ENCODE measurements at places on chromosomes 1 and 21.

DNA sequence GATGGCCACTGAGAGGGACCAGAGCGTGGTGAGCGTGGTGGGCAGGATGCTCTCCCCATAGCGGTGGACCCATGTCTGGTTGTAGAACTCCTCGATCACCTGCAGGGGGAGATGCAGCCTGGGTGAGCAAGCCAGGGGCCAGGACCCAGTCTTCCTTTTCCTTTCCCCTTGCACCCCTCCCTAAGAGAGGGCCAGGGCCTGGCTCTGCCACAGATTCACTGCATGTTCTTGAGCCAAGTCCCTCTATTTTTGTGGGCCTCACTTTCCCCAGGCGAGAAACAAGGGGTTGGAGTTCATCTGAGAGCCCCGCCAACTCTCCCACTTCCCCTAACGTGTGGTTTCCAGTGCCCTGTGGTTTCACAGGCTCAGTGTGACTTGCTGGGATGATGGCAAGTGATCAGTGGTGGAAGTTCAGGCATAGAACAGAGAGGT is 27.5 kb downstream of the SLC2A1 start:
- DNase-seq: peak; percentile 23

DNA sequence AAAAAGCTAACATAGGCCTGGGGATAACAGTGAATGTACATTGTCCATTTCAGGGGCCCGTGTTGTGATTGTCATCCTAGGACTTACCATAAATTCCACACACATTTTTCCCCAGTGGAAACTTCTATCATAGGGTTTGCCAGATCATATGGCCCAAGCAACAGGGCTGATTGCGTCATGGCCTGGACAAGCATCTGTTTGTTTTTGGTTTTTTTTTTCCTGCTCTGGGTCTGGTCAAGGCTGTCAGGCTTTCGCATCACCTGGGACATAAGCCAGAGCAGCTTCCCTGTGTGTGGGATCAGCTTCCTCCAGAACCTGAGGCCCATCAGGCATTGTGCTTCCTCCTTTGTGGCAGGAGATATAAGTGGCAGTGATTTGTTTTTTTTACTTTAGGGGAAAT is 598.5 kb upstream of the USP24 start:
- no peak for DNase-seq

DNA sequence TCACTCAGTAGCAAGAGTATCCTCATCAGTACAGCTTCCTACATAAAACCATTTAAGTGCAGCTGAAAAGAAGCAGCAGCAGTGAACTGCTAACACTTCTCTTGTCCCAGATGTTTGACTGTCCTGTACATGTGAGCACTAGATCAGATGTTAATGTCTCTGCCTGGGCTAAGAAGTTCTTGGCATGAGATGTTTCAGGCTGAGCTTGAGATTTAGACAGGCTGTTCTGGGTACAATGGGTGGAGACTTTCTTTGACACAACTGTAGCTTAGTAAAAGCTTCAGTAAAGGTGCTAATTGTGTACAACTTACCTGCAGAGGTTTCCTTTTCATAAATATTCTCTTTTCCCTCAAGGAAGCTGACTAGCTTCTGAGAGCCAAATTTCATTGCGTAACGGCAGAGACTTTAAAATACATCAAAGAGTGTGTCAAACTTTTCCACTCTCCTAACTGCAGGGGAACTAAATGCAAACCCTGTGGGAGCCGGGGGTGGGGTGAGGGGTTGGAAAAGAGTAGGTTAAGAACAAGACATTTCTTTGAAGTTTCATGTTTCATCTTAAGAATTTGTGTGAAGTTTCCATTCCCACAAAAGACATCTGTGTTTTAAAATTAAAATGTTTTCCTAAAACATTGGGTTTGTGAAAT is 82.1 kb upstream of the CCDC190 start:
- DNase-seq: peak; percentile 37

DNA sequence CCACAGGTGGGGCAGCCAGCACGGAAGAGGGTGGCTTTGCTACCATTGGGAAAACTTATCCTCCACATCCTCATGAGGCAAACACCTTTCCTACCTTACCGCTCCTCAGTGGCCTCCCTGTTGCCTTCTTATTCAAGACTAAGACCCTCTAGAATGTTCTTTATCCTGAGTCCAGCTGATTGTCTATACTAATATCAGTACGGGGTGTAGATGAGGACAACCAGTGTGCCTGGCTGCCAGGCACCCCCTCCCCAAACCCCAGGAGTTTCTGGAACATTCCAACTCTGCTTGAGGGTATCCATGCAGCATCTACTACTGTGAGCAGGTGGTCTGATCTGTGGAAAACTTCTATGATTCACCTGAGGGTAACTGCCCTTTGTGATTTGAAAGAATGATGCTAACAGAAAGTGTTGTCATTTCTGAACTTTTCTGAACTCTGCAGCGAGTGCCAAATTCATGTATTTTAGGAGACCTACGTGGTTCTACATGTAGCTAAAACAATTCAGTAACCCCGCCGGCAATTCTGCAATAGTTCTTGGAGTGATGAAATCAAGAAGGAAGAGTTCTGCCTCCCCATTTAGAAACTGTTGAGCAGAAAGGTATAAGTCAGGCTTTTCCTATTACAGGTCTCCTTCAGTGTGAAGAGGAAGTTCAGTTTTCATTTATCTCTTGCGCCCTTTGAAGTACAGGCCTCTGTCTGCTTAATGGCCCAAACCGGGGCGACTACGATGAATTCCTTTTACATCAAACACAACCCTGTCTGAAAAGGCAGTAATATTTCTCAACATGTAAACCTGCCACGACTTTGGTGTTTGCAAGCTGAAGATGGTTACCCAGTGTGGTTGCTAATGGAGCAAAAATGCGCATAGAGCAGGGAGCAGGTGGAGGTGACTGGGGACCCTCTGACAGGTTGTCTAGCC is 80.4 kb downstream of the RUNX1 start:
- no peak for DNase-seq

DNA sequence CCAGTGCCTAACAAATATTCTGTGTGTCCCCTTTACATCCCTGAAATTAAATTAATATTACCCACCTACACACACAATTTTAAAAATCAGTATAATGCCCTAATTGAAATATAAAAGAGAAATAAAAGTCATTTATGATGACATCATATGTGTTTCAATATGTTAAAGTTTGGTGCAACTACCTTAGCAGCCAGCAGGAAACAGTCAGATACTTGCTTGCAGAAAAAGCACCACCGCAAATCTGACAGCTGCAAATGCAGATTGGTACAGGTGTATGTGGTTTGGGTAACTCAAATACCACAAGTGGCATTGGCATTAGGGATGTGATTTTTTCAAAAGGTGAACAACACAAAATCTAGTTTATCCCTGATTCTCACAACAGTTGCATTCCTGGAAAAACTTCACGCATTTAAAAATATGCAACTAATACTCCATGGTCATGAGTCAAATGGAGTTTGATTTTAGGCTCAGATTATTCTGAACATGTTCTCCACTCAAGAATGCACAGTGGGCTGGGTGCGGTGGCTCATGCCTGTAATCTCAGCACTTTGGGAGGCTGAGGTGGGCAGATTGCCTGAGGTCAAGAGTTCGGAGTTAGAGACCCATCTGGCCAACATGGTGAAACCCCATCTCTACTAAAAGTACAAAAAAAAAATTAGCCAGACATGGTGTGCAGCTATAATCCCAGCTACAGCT is 106.3 kb downstream of the EDEM3 start:
- DNase-seq: no peak

DNA sequence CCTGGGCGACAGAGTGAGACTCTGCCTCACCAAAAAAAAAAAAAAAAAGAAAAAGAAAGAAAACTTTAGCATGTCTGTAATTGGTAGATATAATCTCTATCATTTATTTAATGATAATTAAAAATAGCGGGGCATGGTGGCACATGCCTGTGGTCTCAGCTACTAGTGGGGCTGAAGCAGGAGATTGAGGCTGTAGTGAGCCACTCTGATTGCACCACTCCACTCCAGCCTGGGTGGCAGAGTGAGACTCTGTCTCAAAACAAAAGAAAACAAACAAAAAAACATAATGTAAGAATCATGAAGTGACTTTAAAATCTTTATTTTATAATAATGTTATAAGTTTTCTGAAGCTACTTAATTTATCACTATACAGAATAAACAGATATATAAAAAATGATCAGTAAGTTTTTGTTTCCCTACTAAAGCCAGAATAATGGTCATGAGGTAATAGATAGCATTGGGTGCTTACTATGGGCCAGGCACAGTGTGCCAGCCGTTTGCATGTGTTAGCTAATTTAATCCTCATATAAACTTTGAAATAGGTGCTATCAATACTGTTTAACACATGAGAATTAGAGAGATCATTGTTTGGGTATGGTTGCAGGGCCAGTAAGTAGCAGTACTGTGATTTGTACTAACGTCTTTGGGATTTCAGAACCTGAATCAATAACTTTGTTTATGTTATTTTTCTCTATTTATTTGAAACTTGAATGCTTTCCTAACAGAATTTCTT is 23.8 kb downstream of the CLIC4 start:
- DNase-seq: no peak

Data from NCI-H69 (cell line).